ENCODE measurements at places on chromosomes 1 and 21. TPM values are rescaled to one million over a fixed set of nuclear protein-coding genes. Genes with fewer than 3 reads are reported as not detected.

- no peak for DNase-seq
Observed at GRCh38 chr1:66395202-66396061, 138.5 kb upstream of the SGIP1 start.

SLC50A1 gene
- 22.8 TPM for total RNA-seq

GRCh38 chr1:233127157-233127556 is 168.4 kb downstream of the PCNX2 start:
- DNase-seq, result no peak

ST6GALNAC3 gene
- total RNA-seq, result 1.2 TPM

DNA sequence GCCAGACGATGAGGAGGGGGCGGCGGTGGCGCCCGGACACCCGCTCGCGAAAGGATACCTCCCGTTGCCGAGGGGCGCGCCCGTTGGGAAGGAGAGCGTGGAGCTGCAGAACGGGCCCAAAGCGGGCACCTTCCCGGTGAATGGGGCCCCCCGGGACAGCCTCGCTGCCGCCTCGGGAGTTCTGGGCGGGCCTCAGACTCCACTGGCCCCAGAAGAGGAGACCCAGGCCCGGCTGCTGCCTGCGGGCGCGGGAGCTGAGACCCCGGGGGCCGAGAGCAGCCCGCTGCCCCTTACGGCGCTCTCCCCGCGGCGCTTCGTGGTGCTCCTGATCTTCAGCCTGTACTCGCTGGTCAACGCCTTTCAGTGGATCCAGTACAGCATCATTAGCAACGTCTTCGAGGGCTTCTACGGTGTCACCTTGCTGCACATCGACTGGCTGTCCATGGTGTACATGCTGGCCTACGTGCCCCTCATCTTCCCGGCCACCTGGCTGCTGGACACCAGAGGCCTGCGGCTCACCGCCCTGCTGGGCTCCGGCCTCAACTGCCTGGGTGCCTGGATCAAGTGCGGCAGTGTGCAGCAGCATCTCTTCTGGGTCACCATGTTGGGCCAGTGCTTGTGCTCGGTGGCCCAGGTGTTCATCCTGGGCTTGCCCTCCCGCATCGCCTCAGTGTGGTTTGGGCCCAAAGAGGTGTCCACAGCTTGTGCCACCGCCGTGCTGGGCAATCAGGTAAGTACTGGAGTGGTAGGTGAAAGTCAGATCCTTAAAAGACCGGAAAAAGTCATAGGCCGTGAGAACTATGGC is 588 bp downstream of the FLVCR1 start:
- DNase-seq, result peak; percentile 28

DNA sequence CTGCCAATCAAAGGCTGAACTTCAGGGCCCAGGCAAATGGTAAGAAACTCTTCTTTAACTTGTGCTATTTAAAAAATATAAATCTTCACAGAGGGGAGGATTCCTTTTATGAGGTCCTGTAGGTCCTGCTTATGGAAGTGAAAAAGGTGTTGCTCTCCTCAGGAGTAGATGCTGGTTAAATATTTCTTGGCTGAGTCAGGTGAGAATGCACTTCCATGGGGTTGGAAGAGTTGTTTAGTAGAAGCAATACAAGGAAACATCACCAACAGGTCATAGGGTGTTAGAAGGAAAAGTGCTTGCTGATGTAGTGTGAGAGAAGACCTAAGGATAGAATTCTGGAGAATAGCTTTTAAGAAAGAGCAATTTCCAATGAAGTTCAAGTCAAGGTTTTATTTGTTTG is 42.2 kb upstream of the ATP1A1 start:
- DNase-seq, result no peak

- DNase-seq, result no peak
Observed at GRCh38 chr1:228013935-228014930, 7.4 kb downstream of the WNT3A start.

- DNase-seq, result no peak
Observed at GRCh38 chr21:45999581-46000181, 18.1 kb downstream of the COL6A1 start.

GRCh38 chr1:204152310-204153044 is 633 bp upstream of the ETNK2 start:
- DNase-seq, result no peak

DNA sequence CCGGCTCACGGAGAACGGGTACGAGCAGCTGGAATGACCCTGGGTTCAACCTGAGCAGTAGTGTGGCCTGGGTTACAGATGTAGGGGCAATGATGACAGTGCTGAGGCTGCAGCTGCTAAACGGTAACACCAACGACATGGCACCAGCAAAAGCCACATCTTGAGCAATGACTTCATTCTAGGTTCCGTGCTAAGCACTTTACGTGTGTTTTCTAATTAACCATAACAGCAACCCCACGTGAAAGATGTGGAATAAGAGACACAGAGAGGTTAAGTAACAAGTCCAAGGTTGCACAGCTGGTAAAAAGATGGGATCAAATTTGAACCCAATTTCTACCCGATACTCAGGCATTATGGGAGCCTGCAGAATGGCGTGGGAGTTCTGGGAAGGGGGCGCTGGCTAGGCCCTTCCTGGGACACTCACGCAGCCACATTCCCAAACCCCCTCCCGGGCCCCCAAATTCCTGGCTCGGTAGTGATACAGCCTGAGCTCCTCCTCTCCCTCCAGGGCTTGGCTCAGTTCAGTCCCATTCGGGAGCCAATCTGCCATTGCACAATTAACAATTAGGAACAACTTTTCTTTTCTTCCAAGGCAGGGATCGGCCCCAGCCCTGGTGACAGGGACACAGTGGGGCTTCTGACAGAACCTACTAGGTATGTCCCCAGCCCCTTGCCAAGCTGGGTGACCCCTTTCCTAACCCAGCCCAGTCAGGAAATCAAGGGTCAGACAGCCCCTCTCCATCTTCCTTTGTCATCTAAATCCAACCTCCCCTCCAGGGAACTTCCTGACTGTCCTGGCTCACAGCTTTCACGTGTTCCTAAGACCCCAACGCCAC is 23.8 kb upstream of the ECE1 start:
- DNase-seq, result no peak

COA6 gene
- 21.8 TPM for total RNA-seq

DNA sequence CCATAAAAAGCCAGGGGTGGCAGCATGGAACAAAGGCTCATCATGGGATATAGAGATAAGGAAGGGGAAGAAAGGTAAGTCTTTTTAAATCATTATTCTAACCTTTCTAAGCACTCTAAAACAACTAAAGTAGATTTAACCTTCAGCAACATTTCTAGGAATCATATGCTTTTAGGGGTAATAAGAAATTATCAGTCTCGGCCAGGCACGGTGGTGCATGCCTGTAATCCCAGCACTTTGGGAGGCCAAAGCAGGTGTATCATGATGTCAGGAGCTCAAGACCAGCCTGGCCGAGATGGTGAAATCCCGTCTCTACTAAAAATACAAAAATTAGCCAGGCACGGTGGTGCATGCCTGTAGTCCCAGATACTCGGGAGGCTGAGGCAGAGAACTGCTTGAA is 20.3 kb upstream of the PHTF1 start:
- no peak for DNase-seq

RGS2 gene
- 27.9 TPM for total RNA-seq

KCNJ9 gene
- not detected for total RNA-seq

OR2T35 gene
- not detected for total RNA-seq

DNA sequence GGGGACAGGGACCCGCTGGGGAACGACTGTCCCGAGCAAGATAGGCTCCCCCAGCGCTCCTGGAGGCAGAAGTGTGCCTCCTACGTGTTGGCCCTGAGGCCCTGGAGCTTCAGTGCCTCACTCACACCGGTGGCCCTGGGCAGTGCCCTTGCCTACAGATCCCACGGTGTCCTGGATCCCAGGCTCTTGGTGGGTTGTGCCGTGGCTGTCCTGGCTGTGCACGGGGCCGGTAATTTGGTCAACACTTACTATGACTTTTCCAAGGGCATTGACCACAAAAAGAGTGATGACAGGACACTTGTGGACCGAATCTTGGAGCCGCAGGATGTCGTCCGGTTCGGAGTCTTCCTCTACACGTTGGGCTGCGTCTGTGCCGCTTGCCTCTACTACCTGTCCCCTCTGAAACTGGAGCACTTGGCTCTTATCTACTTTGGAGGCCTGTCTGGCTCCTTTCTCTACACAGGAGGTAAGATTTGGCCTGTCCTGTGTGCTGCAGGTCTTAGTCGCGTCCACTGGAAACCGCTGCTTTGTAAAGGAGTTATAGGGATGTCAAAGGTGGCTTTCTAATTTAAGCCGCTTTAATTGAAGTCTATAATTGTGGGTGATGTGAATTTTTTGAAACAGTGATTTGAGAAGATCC is 717 bp downstream of the UBIAD1 start:
- no peak for DNase-seq

DNA sequence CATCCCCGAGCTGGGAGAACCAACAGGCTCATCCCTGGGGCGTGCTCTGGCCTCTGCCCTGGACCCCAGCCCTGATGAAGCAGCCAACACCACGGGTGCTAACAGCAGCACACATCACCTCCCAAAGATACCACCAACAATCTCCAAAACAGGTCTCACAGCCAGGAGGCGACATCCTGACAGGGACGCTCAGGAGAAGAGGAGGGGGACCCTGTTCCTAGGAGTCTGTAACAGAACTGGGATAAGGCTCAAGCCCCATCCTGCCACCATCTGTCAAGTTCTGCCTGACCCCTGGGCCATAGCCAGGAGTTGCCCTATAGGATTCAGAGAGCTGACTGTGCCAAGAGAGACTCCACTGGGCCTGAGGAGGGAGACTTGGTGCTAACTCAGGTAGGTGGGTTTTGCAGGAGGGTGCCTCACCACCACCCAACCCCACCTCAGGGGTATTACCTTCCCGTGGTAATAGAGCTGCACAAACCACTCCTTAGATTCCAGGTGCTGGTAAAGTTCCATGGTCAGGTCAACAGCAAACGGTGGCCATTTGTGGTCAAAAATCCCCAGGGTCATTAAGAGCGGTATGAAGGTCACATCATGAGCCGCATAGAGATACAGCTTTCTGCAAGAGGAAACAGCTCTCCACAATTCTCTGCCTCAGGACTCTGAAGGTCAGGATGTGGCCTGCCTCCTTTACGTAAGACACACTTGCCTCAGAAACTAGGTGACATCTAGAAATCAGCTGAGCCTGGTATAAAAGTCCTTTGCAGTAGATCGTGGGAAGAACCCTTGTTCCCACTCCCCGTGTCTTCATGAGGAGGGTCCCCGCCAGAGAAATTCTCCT is 22.3 kb downstream of the ACP6 start:
- peak; percentile 50 for DNase-seq

NFASC gene
- total RNA-seq, result not detected

GRCh38 chr1:3121401-3122210 is 52.6 kb downstream of the PRDM16 start:
- DNase-seq, result no peak

- DNase-seq, result peak; percentile 82
Observed at GRCh38 chr1:11272832-11273594, at the start of gene UBIAD1. TSS of gene UBIAD1 (plus strand) at chr1:11273198. CDS start at chr1:11273532, 334 bp downstream.
